Fibroblast of skin of abdomen (primary cell): ENCODE measurements at places on chromosomes 1 and 21.

- DNase-seq, result no peak
Measured at GRCh38 chr1:12511516-12512468, 106.2 kb downstream of the DHRS3 start.

GRCh38 chr1:234921266-234922062 is 207.2 kb downstream of the TOMM20 start:
- no peak for DNase-seq

DNA sequence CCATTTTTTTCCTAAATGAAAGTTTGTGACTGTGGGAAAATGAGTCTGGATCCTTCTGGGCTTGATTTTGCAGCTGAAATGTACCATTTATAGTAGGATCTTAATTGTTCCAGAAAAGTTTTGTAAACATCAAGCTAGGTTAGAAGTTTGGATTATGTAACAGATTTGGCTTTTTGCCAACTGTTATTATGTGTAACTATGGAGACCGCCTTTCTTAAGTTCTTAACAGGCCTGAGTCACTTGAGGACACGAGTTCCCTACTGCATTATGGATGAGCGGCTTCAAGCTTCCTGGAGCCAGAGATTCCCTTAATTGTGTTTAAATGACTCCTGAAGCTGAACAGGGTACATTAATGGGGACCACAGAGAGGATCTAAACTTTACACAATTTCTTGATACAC is 22.2 kb downstream of the SLC25A33 start:
- DNase-seq, result peak; percentile 80

- DNase-seq, result no peak
Measured at GRCh38 chr1:211492511-211493132, 660 bp upstream of the RD3 start.

- no peak for DNase-seq
Measured at GRCh38 chr1:197680311-197680710, 95.0 kb downstream of the DENND1B start.

DNA sequence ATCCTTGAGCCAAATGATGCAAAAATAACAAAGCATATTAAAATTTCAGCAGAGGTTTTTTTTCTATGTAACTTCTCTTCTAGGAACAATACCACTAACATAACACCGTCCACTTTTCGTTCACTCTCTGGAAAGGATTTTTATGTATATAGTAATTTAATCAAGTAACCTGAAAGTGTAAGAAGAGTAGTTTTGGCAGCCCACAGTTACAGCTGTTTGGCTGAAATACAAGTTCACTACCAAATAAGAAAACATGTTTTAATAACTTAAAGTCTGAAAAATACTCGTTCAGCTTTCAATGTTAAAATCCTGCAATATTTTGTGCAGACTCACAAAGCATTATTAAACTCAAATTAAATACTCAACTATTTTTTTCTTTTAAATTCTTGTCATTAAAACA is 896.8 kb upstream of the ADGRL4 start:
- no peak for DNase-seq

- DNase-seq, result peak; percentile 48
Measured at GRCh38 chr1:155078469-155079209, at the start of gene EFNA3. Gene EFNA3, plus strand, starts transcription at chr1:155078837. Its CDS starts 105 bp downstream, at chr1:155078942.

DNA sequence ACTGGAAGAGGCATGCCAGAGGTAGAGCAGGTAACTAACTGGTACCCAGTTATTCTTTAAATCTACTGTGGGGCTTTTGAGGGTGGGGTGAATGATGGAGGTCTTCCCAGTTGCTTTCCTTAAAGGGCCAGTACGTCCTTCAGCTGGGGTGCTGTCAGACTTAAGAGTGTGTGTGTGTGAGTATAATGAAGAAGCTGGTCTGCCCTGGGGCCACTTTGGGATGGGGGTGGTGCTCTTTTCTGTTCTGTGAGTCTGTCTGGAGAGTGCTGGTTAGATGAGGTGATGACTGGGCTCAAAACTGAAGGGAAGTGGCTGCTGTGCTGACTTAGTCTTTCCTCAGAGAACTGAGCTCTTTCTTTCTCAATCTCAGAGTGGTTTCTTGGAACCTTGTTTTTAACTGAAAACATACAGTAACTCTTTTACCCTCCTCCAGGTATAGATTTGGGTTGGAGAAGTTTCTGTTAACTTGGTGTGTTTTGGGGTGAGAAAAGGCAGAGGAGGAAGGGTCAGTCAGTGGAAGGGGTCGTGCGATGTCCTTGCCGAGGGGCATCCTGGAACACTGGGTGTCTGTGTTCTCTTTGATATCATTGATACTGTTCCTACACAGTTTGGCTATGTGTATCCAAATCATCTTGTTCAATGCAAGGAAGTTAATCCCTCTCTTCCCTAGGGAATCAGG is 746 bp downstream of the MACF1 start:
- DNase-seq, result peak; percentile 69

- DNase-seq, result peak; percentile 76
Measured at GRCh38 chr1:118785246-118785645, 202.9 kb downstream of the TBX15 start.

GRCh38 chr21:39667353-39667891 is 54.7 kb downstream of the B3GALT5 start:
- DNase-seq, result no peak

DNA sequence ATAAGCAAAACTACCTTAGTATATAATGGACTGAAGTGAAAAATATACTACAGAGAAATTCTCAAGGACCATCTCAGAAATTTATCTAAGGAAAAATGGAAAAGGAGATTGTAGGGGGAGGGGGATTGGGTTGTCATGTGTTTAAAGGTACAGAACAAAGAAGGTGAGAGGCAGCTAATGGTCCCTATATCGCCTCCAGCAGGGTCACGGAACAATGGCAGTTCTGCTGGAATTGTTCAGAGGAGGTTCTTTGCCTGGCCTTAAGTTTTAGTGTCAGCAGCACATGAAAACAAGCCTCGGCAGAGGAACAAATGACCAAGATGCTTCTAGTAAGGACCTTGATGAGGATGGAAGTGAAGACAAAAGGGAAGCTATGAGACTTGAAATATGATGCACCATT is 42.0 kb upstream of the RGS2 start:
- no peak for DNase-seq

GRCh38 chr1:154847891-154848290 is 22.2 kb downstream of the KCNN3 start:
- peak; percentile 40 for DNase-seq

- no peak for DNase-seq
Measured at GRCh38 chr1:167233373-167233772, 12.7 kb downstream of the POU2F1 start.

DNA sequence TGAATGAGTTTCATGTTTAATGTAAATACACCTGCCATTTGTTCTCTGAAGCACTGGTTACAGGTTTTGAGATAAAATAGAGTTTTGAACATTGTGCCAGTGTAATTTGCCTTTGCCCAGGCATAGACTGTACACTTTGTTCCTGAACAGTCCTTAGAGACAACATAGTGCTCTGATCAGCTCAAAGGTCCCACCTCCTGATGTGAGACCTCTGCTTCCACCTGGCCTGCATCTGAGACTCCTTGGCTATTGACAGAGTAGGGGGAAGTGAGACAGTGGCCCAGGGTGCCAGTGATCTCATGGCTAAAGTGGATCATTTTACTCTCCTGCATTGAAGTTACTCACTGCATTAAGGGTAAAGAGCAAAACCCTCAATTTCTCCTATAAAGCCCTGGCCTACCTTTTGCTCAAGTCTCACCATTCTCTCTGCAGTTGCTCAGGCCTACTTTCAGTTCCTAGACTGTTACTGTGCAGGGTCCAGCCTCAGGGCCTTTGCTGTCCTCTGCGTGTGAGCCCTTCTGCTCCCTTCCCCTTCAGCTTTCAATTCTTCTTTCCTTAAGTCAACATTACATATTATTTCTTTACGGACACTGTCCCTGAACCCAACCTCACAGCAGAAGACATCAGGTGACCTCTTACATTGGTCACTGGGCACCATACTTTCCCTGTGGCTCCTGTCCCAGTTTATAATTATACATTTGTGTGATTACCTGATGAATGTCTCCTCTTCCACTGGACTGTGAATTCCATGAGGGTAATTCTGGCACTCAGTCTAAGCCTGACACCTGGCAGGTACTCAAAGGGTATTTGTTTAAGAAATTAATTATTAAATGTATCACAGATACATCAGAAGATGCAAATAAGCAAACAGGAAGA is 142.9 kb downstream of the ROR1 start:
- no peak for DNase-seq

- DNase-seq, result no peak
Measured at GRCh38 chr1:40997096-40997495, 17.6 kb downstream of the CTPS1 start.

DNA sequence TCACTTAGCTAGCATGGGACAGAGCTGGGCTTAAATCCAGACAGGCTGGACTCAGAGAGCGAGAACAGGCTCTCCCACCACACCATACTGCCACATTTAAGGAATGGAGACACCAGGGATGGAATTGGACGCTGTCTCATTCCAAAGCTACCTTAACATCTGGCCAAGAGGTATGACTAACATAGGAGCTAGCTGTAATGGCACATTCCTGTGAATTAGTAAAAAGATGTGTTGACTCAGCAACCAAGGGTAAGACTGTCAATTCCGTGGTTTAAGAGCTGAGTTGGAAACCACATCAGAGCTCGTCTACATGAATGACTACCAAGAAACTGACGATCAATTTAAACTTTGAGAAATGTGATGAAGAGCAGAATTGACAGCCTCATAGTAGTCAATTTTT is 8.3 kb upstream of the TNFRSF9 start:
- DNase-seq, result peak; percentile 96

- no peak for DNase-seq
Measured at GRCh38 chr1:88454781-88455180, 229.3 kb upstream of the PKN2 start.

GRCh38 chr1:103779932-103780331 is 30.2 kb downstream of the AMY1C start:
- DNase-seq, result no peak

DNA sequence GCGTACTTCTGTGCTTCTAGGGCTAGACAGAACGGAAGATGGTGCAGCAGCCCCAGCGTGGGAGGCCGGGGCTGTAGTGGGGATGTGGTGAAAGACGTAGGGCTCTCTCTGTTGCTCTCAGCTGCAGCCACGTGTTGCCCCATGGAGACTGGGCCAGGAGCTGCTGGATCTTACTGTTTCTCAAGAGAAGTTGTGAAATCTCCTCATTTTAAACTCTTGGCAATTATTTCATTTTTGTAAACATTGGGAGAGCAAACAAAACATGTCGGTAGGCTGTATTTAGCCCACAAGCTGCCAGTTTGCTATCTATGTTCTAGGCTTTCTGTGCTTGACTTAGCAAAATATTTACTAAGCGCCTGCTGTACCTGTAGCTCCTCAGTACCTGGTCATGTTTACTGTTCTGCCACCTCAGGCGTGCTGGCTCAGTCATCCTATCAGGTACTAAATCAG is 15.9 kb upstream of the ELOA start:
- DNase-seq, result peak; percentile 27

- DNase-seq, result no peak
Measured at GRCh38 chr1:53024117-53024516, 37.9 kb upstream of the PODN start.

DNA sequence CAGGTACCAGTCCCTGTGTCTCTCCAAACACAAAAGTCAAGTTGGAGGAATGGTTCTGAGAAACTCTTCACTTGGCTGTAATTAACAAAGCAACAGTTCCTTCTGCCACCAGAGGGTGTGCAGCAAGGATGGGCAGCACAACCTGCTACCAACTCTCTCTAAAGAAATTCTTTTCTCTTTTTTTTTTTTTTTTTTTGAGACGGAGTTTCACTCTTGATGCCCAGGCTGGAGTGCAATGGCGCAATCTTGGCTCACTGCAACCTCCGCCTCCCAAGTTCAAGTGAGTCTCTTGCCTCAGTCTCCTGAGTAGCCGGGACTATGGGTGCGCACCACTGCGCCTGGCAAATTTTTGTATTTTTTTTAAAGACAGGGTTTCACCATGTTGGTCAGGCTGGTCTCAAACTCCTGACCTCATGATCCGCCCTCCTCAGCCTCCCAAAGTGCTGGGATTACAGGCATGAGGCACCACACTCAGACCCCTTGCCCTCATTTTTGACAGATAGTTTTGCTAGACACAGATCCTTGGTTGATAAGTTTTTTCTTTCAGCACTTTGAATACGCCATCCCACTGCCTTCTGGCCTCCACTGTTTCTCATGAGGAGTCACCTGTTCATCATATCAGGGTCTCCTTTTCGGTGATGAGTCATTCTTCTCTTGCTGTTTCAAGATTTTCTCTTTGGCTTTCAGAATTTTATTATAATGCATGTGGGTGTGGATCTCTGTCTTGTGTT is 12.1 kb upstream of the DEGS1 start:
- DNase-seq, result no peak

DNA sequence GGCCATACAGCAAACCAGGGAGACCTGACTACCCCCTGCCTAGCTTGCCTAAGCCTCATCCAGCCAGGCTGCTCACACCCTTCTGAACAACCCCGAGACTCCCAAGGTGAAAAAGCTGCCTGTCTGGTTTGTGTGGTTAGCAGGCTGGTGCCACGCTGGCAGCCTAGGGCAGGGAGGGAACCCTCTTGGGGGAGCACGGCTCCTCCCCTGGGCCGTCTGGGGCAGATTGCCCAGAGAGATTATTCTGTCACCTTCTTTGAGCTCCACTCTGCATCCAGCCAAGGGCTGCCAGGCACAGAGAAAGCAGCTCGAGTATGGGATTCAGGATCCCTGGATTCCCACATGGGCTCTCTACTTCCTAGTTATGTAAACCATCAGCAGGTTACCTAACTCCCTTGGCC is 27.5 kb upstream of the TCEA3 start:
- DNase-seq, result no peak

GRCh38 chr1:57770772-57771171 is 346.9 kb upstream of the DAB1 start:
- no peak for DNase-seq

DNA sequence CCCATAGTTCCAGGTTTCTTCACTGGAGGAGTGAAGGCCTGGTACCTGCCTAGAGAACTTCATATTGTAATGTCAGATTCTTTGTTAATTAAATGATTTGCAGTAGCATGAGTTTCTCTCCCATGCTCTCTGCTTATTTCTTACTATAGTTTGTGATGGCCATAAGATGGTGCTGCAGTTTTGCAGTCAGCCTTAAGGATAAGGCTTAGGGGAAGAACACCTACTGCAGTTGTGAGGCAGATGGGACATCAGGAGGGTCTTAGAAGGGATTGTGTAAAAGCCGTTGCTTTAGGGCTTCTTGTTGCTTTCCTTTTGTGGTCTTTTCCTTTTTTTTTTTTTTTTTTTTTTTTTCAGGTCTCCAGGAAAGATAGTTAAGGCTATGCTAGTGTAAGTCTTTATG is 61.8 kb downstream of the MACF1 start:
- peak; percentile 21 for DNase-seq

GRCh38 chr1:230347896-230348295 is 78.2 kb downstream of the PGBD5 start:
- DNase-seq, result no peak

DNA sequence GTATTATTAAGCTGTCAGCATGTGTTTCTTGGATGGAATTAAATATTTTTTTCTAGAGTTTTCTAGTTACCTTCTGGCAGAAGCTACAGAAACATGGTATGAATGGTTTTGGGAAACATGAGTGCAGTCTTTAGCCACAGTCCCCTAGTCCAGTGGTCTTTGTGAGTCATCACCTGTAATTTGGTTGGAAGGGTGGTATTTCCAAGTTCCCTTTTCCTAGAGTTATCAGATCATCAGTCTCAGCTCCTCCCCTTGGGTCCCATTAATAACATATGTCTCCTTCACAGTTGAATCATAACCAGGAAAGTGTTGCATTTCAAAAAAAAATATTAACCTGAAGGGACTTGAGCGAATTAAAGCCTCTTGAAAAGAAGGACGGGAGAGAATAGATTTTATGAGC is 27.0 kb downstream of the ELAVL4 start:
- no peak for DNase-seq

- DNase-seq, result peak; percentile 83
Measured at GRCh38 chr1:203673550-203674411, 47.1 kb downstream of the ATP2B4 start.

- DNase-seq, result peak; percentile 57
Measured at GRCh38 chr1:173669491-173669941, at the start of gene ANKRD45. Gene ANKRD45, minus strand, starts transcription at chr1:173669851. Its CDS starts 10,433 bp downstream, at chr1:173659418.
